ENCODE measurements at places on chromosomes 7 and 10. TPM values are rescaled to one million over a fixed set of nuclear protein-coding genes. Genes with fewer than 3 reads are reported as not detected.

Gene FLNC
- not detected for total RNA-seq

Gene NXPH1
- not detected for total RNA-seq

Gene LEP
- total RNA-seq, result not detected

Gene NEUROG3
- not detected for total RNA-seq

Gene RAPGEF5
- 0.13 TPM for total RNA-seq

Gene TRPV5
- total RNA-seq, result not detected

Gene OR2A5
- not detected for total RNA-seq

Gene NRCAM
- 0.74 TPM for total RNA-seq

GRCh38 chr10:118568327-118568848 lies 27.1 kb downstream of the PRLHR start:
- no peaks in the 10 kb centered on the region for H3K36me3 ChIP-seq
- H3K4me3 ChIP-seq, result no peak overlapping the region
- no peaks in the 10 kb centered on the region for H3K27me3 ChIP-seq
- no peak overlapping the region for H3K27ac ChIP-seq

- no peak overlapping the region for H3K4me3 ChIP-seq
- no peaks in the 10 kb centered on the region for H3K27me3 ChIP-seq
- no peaks in the 10 kb centered on the region for H3K4me1 ChIP-seq
- no peak for DNase-seq
Observed at GRCh38 chr7:27113991-27114769, 11.7 kb upstream of the HOXA2 start.

DNA sequence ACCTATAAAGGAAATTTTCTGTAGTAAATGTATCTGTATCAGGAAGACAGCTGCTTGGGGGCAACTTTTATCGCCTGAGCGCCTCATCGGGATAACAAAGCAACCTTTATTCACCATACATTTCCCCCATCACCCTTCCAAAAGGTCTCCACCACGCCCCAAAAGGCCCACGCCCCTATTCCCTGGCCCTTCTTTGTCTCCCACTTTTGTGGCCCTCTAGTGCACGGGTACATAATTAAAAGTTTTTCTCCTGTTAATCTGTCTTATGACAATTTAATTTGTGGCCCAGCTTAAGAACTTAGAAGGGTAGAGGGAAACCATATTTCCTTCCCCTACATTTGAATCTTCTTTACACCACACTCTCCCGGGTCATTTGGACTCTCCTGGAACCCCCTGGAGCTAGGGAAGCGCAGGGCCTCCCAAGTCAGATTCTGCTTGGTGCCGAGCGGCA lies 625 bp downstream of the RP9 start:
- H3K27me3 ChIP-seq, result no peaks in the 10 kb centered on the region
- DNase-seq, result no peak
- no peaks in the 10 kb centered on the region for H3K36me3 ChIP-seq
- H3K4me3 ChIP-seq, result peak overlapping the region; percentile 82
- peak overlapping the region; percentile 74 for H3K27ac ChIP-seq

DNA sequence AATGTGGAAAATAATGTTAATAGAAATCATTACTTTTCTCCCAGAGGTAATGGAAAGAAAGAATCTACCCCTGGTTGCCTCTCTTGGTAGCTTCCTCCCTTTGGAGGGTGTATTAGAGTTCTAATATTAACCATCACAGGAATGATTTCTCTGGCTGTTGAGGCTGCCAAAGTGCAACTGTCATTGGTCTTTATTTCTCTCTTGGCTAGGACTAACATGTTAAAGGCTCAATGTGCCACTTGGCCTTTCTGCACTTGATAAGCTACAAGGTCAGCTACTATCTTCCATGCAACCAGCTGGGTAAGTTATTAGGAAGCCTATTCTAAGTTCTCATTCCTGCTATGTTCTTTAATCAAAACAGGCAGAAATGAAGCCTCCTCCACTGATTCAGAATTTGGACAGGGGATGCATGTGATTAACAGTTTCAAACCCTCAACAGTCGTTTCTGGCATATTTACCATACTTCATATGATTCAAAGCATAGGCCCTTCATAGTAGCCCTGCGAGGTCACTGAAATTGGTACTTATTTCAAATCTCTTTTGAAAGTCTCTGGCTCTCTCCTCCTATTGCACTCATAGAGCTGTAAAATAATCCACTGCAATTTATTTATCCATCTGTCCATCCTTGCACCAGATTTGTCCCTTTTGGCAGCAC lies 645.0 kb downstream of the SORCS1 start:
- no peak overlapping the region for H3K4me3 ChIP-seq
- DNase-seq, result no peak
- H3K4me1 ChIP-seq, result no peaks in the 10 kb centered on the region
- no peaks in the 10 kb centered on the region for H3K36me3 ChIP-seq
- no peak overlapping the region for H3K27ac ChIP-seq

GRCh38 chr7:108634036-108634435 lies 64.4 kb downstream of the DNAJB9 start:
- H3K27ac ChIP-seq, result no peak overlapping the region
- H3K27me3 ChIP-seq, result no peaks in the 10 kb centered on the region
- no peak for DNase-seq

GRCh38 chr7:2260820-2261219 lies 18.8 kb downstream of the NUDT1 start:
- DNase-seq, result no peak
- no peaks in the 10 kb centered on the region for H3K36me3 ChIP-seq
- H3K27me3 ChIP-seq, result no peaks in the 10 kb centered on the region
- no peak overlapping the region for H3K4me3 ChIP-seq
- H3K4me1 ChIP-seq, result no peaks in the 10 kb centered on the region

- H3K4me3 ChIP-seq, result no peak overlapping the region
- DNase-seq, result no peak
- peaks cover 5% of the 10 kb centered on the region for H3K36me3 ChIP-seq
- no peak overlapping the region for H3K27ac ChIP-seq
- H3K27me3 ChIP-seq, result no peaks in the 10 kb centered on the region
Observed at GRCh38 chr7:75921479-75921878, 6.5 kb downstream of the POR start.

DNA sequence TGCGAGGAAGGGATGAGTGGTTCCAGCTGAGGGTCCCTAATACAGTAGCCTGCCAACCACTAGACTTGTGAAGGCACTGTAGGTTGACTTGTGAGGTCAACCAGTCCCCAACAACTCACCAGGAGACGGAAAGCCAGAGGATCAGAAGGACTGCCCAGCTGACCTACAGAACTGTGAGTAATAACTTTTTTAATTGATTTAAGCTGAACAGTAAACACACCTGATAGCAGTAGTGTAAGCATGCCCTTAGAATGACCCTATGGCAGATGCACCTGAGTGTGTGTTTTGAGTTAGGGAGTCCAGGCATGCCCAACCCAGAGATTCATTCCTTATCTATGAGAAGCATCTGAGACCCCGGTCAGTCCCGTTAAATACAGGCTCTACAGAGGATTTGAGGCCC lies 14.1 kb downstream of the PRLHR start:
- no peak for DNase-seq
- H3K4me3 ChIP-seq, result no peak overlapping the region
- no peaks in the 10 kb centered on the region for H3K27me3 ChIP-seq
- H3K36me3 ChIP-seq, result no peaks in the 10 kb centered on the region
- H3K4me1 ChIP-seq, result no peaks in the 10 kb centered on the region
- H3K27ac ChIP-seq, result no peak overlapping the region

- no peak overlapping the region for H3K4me3 ChIP-seq
- no peaks in the 10 kb centered on the region for H3K4me1 ChIP-seq
- H3K27me3 ChIP-seq, result no peaks in the 10 kb centered on the region
- H3K27ac ChIP-seq, result no peak overlapping the region
Observed at GRCh38 chr7:12314199-12314598, 89.5 kb downstream of the VWDE start.

- H3K27me3 ChIP-seq, result no peaks in the 10 kb centered on the region
- no peak overlapping the region for H3K4me3 ChIP-seq
- no peaks in the 10 kb centered on the region for H3K36me3 ChIP-seq
- no peak for DNase-seq
Observed at GRCh38 chr7:103809229-103809994, 180.0 kb downstream of the RELN start.

GRCh38 chr7:50153148-50153547 lies 60.1 kb upstream of the ZPBP start:
- no peaks in the 10 kb centered on the region for H3K36me3 ChIP-seq
- no peaks in the 10 kb centered on the region for H3K27me3 ChIP-seq
- DNase-seq, result no peak
- no peak overlapping the region for H3K27ac ChIP-seq
- peaks cover 27% of the 10 kb centered on the region for H3K4me1 ChIP-seq
- no peak overlapping the region for H3K4me3 ChIP-seq

- no peak overlapping the region for H3K27ac ChIP-seq
- DNase-seq, result no peak
- no peaks in the 10 kb centered on the region for H3K4me1 ChIP-seq
Observed at GRCh38 chr7:4667776-4668509, 14.2 kb upstream of the FOXK1 start.

DNA sequence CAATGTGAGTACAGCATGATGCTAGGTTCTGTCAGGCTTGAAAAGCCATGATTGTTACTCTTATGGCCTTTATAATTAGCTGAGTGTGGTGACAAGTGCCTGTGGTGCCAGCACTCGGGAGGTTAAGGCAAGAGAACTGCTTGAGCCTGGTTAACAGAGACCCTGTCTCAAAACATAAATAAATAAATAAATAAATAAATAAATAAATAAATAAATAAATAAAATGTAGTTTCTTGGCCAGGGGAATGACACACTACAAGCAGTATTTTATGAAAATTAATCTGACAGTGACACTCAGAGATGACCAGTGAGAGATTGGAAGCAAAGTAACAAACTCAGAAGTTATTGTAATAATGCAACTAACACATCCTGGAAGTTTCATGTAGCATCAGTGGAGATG lies 2.3 kb upstream of the MORN4 start:
- no peak overlapping the region for H3K4me3 ChIP-seq
- no peaks in the 10 kb centered on the region for H3K36me3 ChIP-seq
- H3K27ac ChIP-seq, result no peak overlapping the region
- no peaks in the 10 kb centered on the region for H3K27me3 ChIP-seq

- H3K27ac ChIP-seq, result no peak overlapping the region
- H3K27me3 ChIP-seq, result no peaks in the 10 kb centered on the region
- DNase-seq, result peak; percentile 73
Observed at GRCh38 chr10:77173615-77174461, 463.8 kb downstream of the KCNMA1 start.

DNA sequence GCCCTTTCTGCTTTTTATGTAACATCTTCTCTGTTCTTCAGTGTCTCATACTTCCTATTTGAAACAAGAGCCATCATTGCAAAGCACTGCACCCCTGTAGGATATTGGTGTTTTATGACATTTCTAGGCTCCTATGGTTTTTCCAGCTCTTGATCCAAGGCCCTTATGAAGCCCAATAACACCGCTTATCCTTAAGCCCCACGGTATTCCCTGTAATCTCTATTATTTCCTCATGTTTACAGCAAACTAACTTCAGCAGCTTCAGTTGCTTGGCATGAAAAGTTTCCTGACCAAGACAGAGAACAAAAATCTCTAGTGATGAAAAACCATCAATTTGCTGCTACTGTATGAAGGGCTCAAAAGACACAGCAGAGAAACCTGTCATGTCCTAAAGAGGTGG lies 34.1 kb upstream of the TES start:
- H3K36me3 ChIP-seq, result no peaks in the 10 kb centered on the region
- H3K4me1 ChIP-seq, result no peaks in the 10 kb centered on the region
- no peak overlapping the region for H3K27ac ChIP-seq
- DNase-seq, result no peak

GRCh38 chr7:157056957-157057902 lies 46.8 kb upstream of the MNX1 start:
- no peaks in the 10 kb centered on the region for H3K4me1 ChIP-seq
- DNase-seq, result no peak
- H3K27ac ChIP-seq, result no peak overlapping the region
- H3K4me3 ChIP-seq, result no peak overlapping the region

DNA sequence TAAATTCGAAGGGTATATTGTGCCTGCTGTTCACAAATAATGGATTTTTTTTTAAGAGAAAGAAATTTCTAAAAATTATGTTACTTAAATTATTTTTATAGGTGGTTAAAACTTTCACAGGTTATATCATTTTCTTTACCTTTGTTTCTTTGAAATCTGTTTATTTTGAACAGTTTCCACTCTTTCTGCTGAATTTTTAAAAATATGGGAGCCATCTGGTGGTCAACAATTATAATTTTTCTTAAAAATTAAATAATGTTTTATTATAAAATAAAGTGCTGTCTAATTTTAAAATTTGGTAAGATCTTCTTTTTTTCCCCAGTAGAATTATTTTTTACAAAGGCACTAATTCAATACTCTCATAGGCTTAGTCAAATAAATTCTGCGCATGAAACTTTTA lies 263.9 kb downstream of the ETV1 start:
- H3K27ac ChIP-seq, result no peak overlapping the region
- H3K27me3 ChIP-seq, result no peaks in the 10 kb centered on the region
- DNase-seq, result no peak
- H3K4me3 ChIP-seq, result no peak overlapping the region
- H3K36me3 ChIP-seq, result no peaks in the 10 kb centered on the region

GRCh38 chr7:82018226-82018625 lies 248.4 kb upstream of the HGF start:
- no peaks in the 10 kb centered on the region for H3K4me1 ChIP-seq
- no peaks in the 10 kb centered on the region for H3K27me3 ChIP-seq
- no peak overlapping the region for H3K4me3 ChIP-seq
- DNase-seq, result no peak
- H3K27ac ChIP-seq, result no peak overlapping the region

DNA sequence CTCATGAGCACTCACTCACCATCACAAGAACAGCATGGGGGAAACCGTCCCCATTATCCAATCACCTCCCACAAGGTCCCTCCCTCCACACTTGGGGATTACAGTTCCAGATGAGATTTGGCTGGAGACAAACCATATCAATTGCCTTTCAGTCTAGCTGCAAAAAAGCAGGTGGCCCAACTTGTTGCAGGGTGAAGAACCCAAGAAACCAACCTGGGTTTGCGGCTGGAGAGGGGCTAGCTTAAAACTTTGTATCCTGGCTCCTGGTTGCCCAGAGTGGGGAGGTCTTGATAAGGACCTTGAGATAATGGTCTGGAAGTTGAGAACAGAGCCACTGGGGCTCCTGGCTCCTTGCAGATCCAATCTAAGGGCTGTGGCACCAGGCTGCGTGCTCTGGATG lies 122.8 kb upstream of the PCBD1 start:
- H3K4me3 ChIP-seq, result no peak overlapping the region
- H3K4me1 ChIP-seq, result no peaks in the 10 kb centered on the region
- DNase-seq, result no peak
- no peaks in the 10 kb centered on the region for H3K27me3 ChIP-seq
- no peaks in the 10 kb centered on the region for H3K36me3 ChIP-seq

- no peaks in the 10 kb centered on the region for H3K27me3 ChIP-seq
- H3K27ac ChIP-seq, result no peak overlapping the region
- no peaks in the 10 kb centered on the region for H3K36me3 ChIP-seq
Observed at GRCh38 chr10:38209332-38209731, 115.2 kb downstream of the ZNF37A start.

DNA sequence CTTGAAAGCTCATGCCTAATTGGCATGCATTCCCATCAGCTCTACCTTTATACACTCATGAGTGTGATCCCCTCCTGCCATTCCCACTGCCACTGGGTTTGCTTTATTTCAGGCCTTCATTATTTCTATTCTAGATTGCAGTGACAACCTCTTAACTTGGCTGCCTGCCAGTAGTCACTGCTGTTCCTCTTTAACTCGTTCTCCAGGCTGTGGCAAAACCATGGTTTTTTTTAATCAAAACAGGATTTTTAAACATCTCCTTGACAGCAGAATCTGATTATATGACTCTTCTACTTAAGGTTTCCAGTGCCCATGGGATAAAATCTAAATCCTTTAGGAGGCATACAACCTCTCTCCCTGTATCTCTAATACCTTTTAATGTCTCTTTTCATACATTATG lies 223.7 kb upstream of the PCDH15 start:
- no peaks in the 10 kb centered on the region for H3K36me3 ChIP-seq
- H3K27me3 ChIP-seq, result no peaks in the 10 kb centered on the region
- no peak overlapping the region for H3K27ac ChIP-seq
- no peak for DNase-seq
- no peaks in the 10 kb centered on the region for H3K4me1 ChIP-seq
- H3K4me3 ChIP-seq, result no peak overlapping the region
